ENCODE measurements at places on chromosomes 5 and 9.
A peak's percentile ranks its signal among the peaks of the same experiment; 100 is the strongest.

DNA sequence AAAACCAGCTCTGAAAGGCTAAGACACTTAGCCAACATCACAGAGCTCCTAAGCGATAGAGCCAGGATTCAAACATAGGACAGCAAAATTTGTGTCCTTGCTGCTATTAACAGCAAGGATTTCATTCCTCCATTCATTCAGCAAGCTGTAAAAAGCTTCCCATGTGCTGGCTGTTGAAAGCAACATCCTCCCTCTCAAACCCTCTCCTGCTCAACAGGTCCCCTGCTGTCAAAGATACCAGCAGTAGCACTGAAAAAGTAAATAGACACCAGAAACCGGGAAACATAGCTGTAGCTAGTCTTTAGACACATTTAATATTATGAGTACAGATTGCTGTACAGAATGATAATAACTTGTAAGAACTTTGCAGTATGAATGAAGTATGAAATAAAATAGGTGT, 52.6 kb upstream of the ADAMTSL1 start:
- DNase-seq = no peak

- DNase-seq = no peak
Measured at GRCh38 chr5:139181322-139181730, 16.8 kb downstream of the SIL1 start.

- DNase-seq = no peak
Measured at GRCh38 chr9:22379272-22379671, 67.4 kb upstream of the DMRTA1 start.

DNA sequence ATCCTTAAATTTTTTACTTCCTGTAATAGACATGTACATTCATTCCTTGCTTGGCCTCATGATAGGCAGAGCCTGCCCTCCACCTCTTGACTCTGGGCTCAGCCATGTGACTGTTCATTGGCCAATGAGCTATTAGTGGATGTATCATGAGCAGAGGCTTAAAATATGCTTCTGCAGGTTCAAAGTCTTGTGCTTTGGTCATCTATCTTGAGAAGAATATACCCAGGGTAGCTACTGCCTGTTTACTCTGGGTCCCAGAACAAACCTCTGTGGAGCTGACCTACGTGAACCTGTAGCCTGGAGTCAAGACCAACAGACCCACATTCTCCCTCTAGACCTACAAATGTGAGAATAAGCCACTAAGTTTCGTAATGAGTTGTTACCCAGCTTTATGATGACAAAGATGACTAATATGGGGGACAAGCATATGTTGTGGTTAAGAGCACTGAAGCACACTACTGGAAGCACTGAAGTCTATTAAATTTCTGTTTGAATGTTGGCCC, 244.4 kb downstream of the MAST4 start:
- DNase-seq = no peak

DNA sequence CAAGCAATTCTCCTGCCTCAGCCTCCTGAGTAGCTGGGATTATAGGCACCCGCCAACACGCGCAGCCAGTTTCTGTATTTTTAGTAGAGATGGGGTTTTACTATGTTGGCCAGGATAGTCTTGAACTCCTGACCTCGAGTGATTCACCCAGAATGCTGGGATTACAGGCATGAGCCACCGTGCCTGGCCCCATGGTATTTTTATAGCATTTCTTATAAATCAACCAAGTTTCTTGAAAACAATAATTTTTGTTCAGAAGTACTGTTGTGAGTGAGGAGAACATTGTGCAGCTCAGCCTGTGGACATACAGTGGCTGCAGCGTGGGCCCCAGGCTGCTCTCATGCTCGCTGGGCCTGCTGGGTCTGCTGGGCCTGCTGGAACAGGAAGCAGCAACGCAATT, 45.3 kb downstream of the MAP1B start:
- no peak for DNase-seq

- DNase-seq = no peak
Measured at GRCh38 chr5:30749971-30750370, 443.5 kb upstream of the CDH6 start.

- no peak for DNase-seq
Measured at GRCh38 chr9:16619402-16619801, 251.1 kb downstream of the BNC2 start.

GRCh38 chr9:87088621-87089365, 141.5 kb upstream of the GAS1 start:
- DNase-seq = peak; percentile 71

DNA sequence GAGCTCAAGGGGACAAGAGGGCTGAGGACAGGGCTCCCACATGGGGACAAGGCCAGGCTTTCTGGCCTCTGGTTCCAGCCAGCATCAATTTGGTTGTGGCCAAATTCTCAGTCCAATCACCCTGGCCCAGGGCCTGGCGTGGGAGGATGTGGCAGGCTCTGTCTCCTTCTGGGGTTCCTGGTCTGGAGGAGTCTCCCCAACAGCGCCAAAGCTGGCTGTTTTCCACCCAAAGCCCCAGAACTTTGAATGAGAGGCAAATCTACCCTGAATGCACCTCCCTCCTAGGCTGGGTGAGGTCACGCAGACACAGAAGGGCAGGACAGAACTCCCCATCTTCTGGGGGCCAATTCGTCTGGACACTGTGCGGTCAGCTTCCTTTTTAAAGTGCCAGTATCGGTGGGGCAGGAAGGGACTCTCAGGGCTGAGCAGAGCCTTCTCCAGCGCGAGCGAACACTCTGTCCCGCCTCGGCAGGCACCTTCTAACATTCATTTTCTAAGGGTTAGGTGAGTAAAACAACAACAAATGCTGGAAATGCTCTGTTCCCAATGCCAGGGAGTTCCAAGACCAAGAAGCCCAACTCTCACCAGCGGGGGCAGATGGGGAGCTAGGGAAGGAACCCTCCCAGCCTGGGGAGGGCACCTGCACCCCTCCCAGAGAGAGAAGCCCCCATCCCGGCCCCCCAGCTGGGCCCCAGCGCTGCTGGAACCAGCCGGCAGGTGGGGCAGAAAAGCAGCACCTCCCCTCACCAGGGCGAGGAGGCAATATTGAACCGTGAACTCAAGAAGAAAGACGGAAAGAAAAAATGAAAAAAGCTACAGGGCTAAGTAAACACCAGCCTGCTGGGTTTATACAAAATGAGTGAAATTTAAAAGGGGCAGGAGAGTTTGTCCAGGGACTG, 3.7 kb upstream of the DPM2 start:
- no peak for DNase-seq

- peak; percentile 62 for DNase-seq
Measured at GRCh38 chr9:131235480-131235851, 40.8 kb downstream of the FAM78A start.

- DNase-seq = no peak
Measured at GRCh38 chr9:17928228-17928627, 349.4 kb downstream of the SH3GL2 start.

- DNase-seq = peak; percentile 53
Measured at GRCh38 chr5:16726538-16726946, 109.7 kb upstream of the RETREG1 start.

GRCh38 chr5:851553-851952, 767 bp upstream of the ZDHHC11 start:
- no peak for DNase-seq

- peak; percentile 20 for DNase-seq
Measured at GRCh38 chr5:134236318-134236717, 10.4 kb upstream of the PPP2CA start.

DNA sequence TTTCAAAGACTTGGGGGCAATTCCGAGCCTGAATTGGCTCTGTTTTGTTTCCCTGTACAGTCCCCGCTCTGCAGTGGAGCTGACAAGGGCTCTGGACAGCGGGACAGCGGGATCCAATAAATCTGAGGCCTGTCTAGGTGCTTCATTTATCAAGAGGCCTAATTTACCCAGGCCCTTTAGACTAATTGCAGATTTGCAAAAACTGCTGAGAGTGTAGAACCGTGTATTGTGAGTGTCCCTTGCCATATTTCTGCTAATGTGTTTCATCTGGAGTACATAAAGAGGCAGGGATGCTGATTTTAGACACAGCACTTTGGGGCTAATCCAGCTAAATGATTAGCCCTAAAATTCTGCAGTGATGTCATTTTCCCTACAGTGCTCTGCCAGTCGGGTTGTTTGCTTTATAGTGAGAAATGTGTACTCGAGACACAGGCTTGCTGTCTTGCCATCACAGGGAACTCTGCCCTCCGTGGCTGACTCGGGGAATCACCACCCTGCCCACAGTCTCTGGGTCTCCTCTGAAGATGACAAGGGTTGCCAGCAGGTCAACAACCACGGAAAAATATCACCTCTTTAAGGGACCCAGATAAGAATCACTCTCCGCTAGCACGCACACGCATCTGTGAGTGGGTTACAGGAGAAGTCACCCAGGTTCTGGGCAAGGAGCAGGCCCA, 592.0 kb downstream of the BNC2 start:
- DNase-seq = peak; percentile 49

GRCh38 chr9:114694719-114695269, 12.8 kb upstream of the TEX48 start:
- DNase-seq = no peak

All from tongue (tissue), 3 donors.